Immature natural killer cell (primary cell): ENCODE measurements at places on chromosomes 2 and 18.

- H3K4me1 ChIP-seq = no peaks in the 10 kb centered on the region
- H3K36me3 ChIP-seq = no peaks in the 10 kb centered on the region
- no peaks in the 10 kb centered on the region for H3K27me3 ChIP-seq
- H3K4me3 ChIP-seq = no peak overlapping the region
- peak; percentile 4 for DNase-seq
These were observed 36.0 kb downstream of the FARP2 start for GRCh38 chr2:241391892-241392665.

- no peaks in the 10 kb centered on the region for H3K4me1 ChIP-seq
- no peaks in the 10 kb centered on the region for H3K36me3 ChIP-seq
- no peak overlapping the region for H3K4me3 ChIP-seq
- no peak overlapping the region for H3K27ac ChIP-seq
These were observed 13.3 kb upstream of the POLE4 start for GRCh38 chr2:74944987-74945787.

DNA sequence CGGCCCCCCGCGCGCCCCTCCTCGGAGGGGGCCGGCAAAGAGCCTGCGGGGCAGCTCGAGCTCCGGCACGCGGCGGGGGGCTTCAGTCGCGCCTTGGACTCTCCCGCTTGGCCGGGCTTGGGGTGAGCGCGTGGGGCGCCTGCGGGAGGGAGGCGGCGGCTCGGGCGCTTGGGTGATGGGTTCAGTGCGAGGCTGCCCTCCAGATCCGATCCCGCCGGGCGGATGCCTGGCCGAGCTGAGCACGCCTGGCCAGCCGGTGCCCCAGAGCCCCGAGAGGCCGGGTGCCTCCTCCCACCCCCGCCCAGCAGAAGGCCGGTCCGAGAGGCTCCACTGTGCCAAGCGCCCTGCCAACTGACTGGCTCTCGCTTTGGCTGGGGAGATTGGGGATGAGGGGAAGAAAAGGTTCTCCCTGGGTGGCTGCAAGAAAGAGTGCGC, 273 bp upstream of the NXPH2 start:
- H3K27ac ChIP-seq = no peak overlapping the region
- no peak for DNase-seq
- H3K4me3 ChIP-seq = no peak overlapping the region
- H3K27me3 ChIP-seq = peaks cover 11% of the 10 kb centered on the region
- no peaks in the 10 kb centered on the region for H3K36me3 ChIP-seq
- no peaks in the 10 kb centered on the region for H3K4me1 ChIP-seq

- no peak overlapping the region for H3K4me3 ChIP-seq
- no peaks in the 10 kb centered on the region for H3K27me3 ChIP-seq
- no peak overlapping the region for H3K27ac ChIP-seq
- no peak for DNase-seq
- H3K36me3 ChIP-seq = no peaks in the 10 kb centered on the region
These were observed 5.7 kb downstream of the EPB41L5 start for GRCh38 chr2:120018549-120018948.

DNA sequence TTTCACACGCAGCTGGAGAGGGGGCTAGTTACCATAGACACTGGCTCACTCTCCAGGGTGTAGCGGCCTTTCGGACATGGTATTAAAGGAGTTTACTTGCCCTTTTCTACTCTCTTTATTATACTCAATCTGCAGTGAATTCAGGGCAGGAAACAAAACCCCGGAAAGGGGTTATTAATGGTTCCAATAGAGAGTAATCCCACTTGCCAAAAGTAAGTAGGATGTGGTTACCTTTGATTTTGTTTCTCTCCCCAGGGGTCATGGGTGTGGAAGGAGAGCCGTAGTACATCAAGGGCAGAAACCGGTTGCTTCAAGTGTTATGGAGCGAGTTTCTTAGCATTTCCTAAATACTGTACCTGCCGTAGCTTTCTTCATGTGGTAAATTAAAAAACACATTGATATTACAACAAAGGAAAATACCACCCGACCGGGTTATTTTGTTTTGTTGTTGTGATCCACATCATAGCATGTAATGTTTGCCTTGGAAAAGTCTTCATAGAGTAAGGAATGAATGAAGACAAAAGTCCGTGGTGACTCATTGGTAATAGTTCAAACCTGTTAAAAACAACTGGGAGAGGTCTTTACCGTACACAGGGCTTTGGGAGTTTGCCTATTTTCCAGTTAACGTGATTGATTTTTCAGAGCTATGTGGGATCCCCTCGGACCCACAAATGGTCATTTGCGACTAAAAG, 71.5 kb downstream of the SLC4A3 start:
- no peak for DNase-seq
- H3K27ac ChIP-seq = no peak overlapping the region

DNA sequence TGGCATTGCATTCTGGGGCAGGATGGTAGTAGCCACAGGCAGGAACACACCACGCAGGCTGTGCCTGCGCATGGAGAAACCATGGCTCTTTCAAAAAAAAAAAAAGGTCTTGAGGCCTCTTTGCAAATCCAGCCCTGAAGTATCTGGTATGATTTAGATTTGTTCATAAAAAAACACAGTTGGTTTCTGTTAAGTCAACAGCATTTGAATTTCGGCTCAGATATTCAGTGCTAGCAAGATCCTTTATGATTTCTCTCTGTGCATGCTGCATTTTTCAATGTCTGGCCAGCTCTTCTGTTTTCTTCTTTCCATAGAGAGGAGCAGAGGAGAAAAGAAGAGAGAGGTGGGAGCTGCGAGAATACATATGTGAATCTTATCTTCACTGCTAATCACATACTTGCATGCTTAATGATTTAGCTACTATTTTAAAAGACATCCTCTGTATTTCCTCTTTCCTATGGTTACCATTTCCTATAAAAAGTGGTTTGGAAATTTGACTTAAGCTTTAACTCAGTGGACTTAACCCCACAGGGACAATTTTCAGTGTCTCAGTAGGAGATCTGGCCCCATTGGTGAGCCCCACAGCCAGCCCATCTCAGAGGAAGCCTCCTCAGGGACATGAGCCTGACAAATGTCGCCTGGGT, 214.3 kb upstream of the APCDD1 start:
- H3K27me3 ChIP-seq = no peaks in the 10 kb centered on the region
- H3K4me1 ChIP-seq = no peaks in the 10 kb centered on the region
- no peak overlapping the region for H3K4me3 ChIP-seq
- no peak for DNase-seq

GRCh38 chr2:134435936-134436335, 182.1 kb downstream of the MGAT5 start:
- no peak overlapping the region for H3K4me3 ChIP-seq
- no peak overlapping the region for H3K27ac ChIP-seq
- no peaks in the 10 kb centered on the region for H3K4me1 ChIP-seq
- DNase-seq = no peak

DNA sequence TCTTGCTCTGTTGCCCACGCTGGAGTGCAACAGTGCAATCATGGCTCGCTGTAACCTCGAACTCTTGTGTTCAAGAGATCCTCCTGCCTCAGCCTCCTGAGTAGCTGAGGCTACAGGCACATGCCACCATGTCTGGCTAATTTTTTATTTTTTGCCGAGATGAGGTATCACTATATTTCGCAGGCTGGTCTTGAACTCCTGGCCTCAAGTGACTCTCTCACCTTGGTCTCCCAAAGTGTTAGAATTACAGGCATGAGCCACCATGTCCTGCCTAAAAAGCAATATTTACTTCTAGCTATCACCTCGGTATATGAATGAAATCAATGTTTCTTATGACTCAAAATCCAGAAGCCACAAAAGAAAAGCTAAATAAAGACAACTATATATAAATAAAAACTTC, 2.2 kb downstream of the BUB1 start:
- H3K27me3 ChIP-seq = peaks cover 22% of the 10 kb centered on the region
- DNase-seq = no peak
- peak overlapping the region; percentile 18 for H3K4me3 ChIP-seq
- no peak overlapping the region for H3K27ac ChIP-seq

- no peaks in the 10 kb centered on the region for H3K36me3 ChIP-seq
- H3K27me3 ChIP-seq = no peaks in the 10 kb centered on the region
- no peak overlapping the region for H3K4me3 ChIP-seq
- H3K4me1 ChIP-seq = no peaks in the 10 kb centered on the region
These were observed 339.8 kb downstream of the CDH19 start for GRCh38 chr18:66264130-66264529.

GRCh38 chr2:132438691-132439090, 22.1 kb downstream of the GPR39 start:
- H3K4me1 ChIP-seq = no peaks in the 10 kb centered on the region
- H3K36me3 ChIP-seq = no peaks in the 10 kb centered on the region
- no peak for DNase-seq
- no peak overlapping the region for H3K4me3 ChIP-seq
- no peaks in the 10 kb centered on the region for H3K27me3 ChIP-seq

GRCh38 chr2:226652369-226652768, 147.3 kb downstream of the IRS1 start:
- DNase-seq = no peak
- H3K4me3 ChIP-seq = no peak overlapping the region
- no peak overlapping the region for H3K27ac ChIP-seq
- peaks cover 10% of the 10 kb centered on the region for H3K4me1 ChIP-seq
- H3K36me3 ChIP-seq = peaks cover 14% of the 10 kb centered on the region

GRCh38 chr18:46134920-46135675, 30.9 kb downstream of the HAUS1 start:
- no peaks in the 10 kb centered on the region for H3K4me1 ChIP-seq
- no peaks in the 10 kb centered on the region for H3K27me3 ChIP-seq

DNA sequence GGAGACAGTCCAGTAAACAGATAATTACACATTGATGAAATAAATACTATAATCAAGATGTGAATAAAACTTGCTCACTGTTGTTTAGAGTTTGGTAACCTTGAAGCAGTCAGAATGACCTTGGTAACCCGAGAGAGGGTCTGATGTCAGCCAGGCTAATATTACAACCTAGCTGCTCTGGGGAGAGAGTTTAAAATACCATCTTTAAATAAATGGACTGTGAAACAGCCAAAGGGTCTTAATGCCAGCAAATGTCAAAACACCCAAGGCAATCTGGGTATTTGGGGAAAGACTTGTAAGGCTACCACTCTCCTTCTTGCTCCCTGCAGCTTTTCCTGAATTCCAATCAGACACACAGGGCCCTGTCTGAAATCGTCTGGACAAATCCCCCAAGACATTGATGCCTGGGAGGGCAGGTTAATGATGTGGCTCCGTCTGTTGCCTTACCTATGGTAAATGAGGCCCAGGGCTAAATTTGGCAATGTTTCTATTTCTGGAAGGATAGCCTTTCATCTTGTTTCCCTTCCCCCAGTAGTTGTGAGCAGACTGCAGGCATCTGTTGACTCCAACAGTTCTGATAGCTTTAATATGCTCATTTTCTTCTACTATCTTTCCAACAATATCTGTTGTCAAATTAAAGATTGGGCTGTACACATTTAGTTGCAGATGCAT, 43.0 kb upstream of the ITGB6 start:
- no peaks in the 10 kb centered on the region for H3K4me1 ChIP-seq
- no peak overlapping the region for H3K4me3 ChIP-seq
- no peaks in the 10 kb centered on the region for H3K36me3 ChIP-seq
- DNase-seq = no peak
- no peak overlapping the region for H3K27ac ChIP-seq

DNA sequence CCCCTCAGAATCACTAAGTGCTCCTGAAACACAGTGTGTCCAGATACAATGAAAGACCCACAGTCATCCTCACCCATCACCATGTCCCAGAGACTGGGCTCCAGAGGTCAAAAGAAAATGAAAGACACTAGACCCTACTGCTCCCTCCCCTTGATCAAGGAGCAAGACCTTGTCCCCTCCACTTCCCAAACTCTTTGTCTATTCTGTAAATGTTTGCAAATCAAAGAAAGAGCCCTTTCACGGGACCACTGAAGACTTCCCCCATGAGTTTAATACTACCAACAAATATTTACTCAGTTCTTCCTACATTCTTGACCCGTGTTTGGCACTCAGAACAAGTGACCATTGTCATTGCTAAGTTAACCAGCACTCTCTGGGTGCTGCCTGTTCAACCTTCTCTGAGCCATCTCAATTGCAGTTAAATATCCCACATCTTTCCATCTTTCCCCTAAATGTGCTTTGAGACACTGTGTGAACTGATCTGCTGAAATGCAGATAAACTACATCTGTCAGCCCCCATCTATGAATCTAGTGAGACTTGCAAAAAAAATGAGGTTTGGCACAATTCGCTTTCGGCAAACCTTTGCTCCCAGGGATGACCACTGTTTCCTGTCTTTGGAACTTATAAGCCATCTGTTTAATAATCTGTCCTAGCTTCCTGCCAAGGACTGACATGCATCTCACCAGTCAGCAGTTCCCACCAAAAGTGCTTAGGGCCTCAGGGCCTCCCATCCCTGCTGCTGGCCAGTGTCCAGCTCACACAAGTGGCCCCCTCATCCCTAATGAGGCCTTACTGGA, 170.3 kb downstream of the GFPT1 start:
- H3K4me3 ChIP-seq = no peak overlapping the region
- no peaks in the 10 kb centered on the region for H3K36me3 ChIP-seq
- peaks cover 7% of the 10 kb centered on the region for H3K27me3 ChIP-seq
- H3K27ac ChIP-seq = no peak overlapping the region
- H3K4me1 ChIP-seq = no peaks in the 10 kb centered on the region

DNA sequence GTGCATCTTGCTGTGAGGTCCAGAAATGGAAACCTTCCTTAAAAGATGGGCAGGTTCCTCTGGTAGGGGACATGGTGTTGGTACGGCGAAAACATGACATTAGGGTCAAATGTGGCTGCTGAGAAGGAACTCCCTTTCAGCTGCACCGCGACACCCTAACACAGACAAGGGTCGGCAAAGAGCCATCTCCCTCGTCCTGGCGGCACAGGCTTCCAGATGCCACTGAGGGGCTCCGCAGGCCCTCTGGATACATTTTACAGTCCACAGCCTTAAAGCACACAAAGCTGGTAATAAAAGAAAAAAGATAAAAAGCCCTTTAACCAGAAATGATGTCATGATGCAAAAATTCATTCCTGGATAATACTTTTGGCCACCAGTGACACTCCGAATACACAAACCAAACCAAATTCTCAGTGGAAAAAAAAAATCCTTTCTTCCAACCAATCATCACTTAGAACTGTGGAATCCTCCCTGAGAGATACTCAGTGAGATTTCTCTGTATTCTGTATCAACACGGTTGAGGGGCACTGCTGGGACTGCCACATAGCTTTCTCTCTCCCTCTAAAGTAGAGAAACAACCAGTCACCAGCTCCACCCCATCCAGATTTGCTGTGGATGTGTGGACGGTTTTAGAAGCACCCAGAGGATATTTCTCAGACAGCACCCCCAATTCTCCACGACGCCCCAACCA, 174.8 kb downstream of the HDAC4 start:
- H3K4me3 ChIP-seq = no peak overlapping the region
- H3K27ac ChIP-seq = peak overlapping the region; percentile 28
- DNase-seq = no peak
